Stimulated activated CD8-positive, alpha-beta memory T cell treated with anti-CD3 and anti-CD28 coated beads, Interleukin-4, amount 100 ng/mL, for 48 hours (primary cell): ENCODE measurements at places on chromosomes 4 and X.

DNA sequence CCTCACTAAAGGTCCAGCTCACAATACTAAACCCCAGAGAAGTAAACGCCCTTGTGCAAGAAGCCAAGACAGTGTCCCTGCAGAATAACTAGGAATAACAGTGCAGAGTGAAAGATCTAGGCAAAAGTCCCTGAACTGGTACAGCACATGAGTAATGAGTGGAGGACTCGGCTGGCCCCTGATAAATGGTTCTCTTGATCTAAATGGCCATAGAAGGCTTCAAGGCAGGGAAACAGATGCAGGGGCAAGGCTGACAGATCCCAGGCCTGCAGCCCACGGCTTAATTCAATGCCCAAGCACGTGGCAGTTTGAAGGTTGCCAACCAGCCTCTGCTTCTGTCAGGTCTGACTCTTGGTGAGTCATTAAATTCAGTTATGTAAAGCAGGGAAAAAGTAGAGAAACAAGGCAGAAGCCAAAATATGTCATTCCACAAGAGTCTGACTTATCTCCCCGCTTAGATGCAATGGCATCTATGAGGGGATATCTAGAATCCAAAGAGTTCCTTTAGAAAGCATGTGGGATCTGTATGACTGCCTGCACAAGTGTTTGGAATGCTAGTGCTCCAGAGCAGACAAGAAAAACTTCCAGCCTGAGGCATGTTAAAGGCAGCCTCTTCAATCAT, 121.3 kb downstream of the PRDM5 start:
- no peak for DNase-seq

- DNase-seq, result no peak
Measured at GRCh38 chr4:20255251-20255586, 3.5 kb downstream of the SLIT2 start.

DNA sequence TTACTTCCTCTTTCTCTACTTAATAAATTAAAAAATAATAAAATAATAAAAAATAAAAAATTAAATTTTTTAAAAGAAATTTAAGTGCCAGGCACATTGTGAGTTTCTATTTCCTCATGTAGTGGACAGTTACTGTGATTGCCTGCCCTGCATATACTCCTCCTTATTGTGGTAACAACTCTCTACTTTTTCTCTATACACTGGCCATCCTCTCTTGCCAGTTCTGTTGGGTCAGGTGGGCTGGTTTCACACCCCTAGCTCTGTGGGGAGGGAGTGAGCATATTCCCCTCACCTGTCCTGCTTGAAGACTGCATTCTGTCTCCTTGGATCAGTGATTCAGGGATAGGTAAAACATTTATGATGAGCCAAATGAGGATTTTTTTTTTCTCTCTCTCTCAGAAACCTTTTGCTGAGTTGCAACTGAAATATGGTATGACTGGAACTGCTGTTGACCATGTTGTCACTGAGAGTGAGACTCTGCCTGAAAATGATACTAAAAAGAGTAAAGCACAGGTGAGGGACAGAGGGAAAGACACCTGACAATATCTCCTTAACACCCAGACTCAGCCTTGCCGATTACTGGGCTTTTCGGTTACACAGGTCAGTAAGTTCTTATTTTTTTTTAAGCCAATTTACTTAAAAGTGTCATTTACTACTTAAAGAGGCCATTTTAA, 37.2 kb downstream of the CXXC4 start:
- DNase-seq, result no peak

- DNase-seq, result peak; percentile 37
Measured at GRCh38 chrX:154490021-154490413, 412 bp downstream of the SLC10A3 start.

GRCh38 chr4:139642364-139642763, 23.3 kb upstream of the MGST2 start:
- DNase-seq, result no peak

DNA sequence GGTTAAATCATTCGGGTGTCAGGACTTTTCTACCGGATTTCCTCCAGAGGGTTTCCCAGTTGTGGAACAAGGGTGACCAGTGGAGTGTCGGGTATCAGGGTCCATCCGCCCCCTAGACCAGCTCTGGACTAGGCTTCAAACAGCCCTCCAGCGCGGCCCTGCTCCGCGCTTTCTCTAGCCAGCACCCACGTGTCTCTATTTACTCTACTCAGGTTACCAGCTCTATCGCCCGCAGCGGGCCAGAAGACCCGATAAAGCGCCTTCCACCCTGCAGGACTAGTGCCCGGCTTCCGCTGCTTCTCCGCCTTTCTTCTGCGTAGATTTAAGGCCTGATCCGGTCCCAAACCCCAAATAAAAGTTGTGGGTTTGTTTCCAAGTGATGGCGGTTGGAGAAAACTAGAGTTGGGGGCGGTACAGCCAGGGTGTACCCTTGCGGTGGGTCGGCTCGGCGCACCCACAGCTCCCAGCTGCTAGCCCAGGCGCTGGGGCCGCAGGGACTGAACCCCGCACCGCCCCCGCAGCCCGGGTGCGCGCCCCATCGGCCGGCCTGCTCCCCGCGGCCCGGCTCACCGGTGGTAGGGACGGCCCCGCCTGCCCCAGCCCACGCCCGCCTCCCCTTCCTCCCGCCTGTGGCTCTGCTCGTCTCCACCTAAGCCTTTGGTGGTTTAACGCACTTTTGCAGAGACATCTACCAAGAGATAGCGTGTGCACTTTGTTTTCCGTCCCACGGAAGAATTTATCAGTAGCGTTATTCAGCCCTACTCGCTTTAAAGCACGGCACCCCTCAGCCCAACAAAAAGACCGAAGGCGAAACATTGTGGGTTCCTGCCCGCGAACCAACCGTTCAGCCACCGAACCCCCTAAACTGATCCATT, 2.1 kb downstream of the LEF1 start:
- DNase-seq, result peak; percentile 74

DNA sequence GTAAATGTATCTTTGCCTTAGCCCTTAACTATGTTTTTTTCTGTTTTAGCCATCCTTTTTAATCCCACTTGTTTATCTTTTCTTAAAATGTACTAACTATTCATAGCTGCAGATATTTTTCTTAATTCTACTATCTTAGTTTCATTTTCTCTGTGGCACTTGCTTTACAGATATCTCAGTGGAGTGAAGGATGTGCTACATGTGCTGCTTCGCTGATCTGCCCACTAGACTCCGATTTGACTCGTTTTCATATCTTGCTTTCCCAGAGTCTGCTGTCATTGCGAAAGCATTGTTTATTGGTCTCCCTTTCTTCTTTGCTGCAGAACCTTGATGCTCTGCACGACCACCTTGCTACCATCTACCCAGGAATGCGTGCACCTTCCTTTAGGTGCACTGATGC, 30.6 kb downstream of the GUCY1B1 start:
- no peak for DNase-seq

DNA sequence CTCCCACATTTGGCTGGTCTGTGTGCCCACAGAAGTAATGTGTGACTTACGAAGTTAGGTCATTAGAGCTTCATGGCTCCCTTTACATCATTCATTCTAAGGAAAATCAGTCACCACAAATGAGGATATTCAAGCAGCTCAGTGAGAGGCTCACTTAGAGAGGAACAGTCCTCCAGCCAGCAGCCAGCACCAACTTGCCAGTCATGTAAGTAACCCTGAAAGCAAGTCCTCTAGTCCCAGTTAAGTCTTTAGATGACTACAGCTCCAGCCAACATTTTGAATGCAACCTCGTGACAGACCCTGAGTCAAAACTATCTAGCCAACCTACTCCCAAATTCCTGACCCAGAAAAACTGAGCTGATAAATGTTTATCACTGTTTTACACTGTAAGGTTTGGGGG, 71.3 kb downstream of the LRBA start:
- DNase-seq, result no peak

DNA sequence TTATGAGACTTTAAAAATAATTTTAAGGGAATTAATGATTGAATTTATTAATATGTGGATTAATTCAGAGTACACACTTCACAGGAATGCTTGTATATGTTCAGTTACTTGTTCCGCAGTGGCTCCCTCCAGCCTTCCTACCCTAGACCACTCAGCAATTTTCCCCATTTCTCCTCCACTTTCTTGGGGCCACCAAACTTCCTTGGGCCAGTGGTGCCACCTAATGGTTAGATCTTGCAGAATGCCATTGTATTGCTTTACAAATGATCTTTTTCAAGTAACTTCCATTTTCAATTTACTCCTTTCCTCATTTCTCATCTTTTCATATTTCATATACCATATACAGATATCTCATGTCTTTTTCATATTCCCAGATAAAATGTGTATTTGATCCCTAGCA, 3.6 kb upstream of the RNF175 start:
- DNase-seq, result no peak

DNA sequence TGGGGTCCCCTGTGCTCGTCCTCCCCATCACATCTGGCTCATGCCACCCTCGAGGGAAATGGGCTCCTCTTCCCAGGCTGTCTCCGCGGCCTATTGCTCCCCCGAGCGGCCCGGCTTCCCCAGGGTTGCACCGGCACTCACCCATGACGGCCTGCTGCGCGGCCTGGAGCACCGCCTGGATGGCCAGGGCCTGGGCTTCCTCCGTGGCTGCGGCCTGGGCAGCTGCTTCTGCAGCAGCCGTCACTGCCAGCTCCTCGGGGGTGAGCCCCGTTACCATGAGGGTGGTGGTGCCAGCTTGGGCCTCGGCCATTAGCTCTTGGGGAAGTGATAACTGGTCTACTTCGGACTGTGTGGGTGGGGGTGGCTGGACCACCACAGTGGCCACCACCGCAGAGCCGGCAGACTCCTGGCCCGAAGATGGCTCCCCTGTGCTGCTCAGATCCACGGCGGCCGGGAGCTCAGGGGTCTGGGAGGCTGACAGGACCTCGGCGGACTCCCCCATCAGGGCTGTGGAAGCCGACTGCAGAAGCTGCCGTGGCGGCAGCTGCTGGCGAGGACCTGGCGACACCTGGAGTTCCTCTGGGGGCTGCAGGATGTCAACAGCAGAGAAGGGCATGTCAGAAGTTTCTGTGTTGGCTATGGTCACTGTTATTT, 8.1 kb upstream of the RENBP start:
- no peak for DNase-seq

GRCh38 chr4:106624671-106625070, 256.1 kb upstream of the GIMD1 start:
- DNase-seq, result no peak

- DNase-seq, result no peak
Measured at GRCh38 chr4:48103483-48104139, 30.4 kb downstream of the TXK start.

DNA sequence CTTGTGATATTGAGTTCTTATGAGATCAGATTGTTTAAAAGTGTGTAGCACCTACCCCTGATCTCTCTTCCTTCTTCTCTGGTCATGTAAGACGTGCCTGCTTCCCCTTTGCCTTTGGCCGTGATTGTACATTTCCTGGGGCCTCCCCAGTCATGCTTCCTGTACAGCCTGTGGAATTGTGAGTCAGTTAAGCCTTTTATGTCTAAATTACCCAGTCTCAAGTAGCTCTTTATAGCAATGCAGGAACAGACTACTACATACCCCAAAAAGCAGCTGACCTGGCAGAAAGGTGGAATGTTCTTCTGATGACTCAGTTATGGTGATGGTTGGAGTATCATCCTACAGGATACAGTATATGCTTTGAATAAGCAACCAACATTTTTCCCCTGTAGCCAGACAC, 11.4 kb upstream of the MCUB start:
- DNase-seq, result no peak

GRCh38 chrX:44032479-44032878, 59.3 kb upstream of the NDP start:
- no peak for DNase-seq

GRCh38 chr4:38309471-38309870, 349.3 kb downstream of the PTTG2 start:
- no peak for DNase-seq

GRCh38 chrX:74784629-74785028, 140.6 kb downstream of the NEXMIF start:
- no peak for DNase-seq

- DNase-seq, result no peak
Measured at GRCh38 chr4:121148621-121149020, 15.5 kb downstream of the TNIP3 start.

DNA sequence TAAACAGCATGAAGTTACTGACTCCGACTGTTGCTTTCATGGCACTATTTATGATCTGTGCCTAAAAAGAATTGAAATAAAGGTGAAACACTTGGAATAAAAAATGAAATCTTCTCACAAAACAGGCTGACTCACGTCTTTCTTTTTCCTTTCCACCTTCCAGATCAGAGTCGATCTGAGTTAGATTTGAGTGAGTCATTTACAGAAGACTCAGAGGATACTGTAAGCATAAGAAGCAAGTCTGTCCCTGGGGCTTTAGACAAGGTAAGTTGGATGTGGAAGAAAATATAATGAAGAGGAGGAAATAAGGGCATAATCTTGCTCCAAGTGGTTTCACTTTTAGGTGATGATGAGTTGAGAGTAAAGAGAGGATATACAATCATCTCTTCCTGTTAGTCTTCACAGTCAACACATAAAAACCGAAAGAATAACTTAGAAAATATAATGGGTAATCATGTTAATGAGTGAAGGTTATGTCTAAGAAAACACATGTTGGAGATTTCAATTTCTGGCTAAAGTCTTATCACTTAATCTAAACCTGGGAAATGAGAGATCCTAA, 89.7 kb downstream of the SYTL5 start:
- DNase-seq, result no peak

- DNase-seq, result no peak
Measured at GRCh38 chrX:110519906-110520452, 161.3 kb downstream of the RTL9 start.

DNA sequence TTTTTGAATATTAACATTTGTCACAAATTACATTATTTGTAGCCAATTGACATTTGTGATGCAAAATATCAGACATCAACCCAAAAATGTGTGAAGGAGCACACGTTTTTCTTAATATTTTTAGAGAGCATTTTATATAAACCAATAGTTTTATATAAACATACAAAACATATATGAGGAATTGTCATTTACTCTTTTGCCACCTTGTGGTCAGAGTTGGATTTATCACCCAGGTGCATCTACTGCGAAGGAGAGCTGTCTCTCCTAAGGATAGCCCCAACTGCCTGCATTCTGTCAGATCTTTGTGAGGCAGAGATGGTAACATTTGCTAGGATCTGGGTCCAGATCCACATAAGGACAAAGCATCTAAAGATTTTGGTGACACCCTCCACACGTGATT, 2.5 kb upstream of the USP27X start:
- peak; percentile 24 for DNase-seq

DNA sequence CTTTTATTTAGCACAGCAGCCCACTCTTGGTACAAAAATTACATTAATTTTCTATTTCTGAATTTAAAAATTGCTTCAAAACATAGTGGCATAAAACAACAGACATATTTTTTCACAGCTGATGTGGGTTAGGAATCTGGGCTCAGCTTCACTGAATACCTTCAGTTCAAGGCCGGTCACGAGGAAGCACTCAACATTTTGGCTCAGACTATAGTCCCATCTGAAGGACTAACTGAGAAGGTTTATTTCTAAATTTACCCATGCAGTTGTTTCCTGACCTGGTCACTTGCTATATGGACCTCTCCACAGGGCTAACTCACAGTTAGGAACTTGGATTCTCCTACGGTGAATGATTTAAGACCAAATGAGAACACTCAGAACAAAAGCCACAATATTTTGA, 1230.2 kb upstream of the ADGRL3 start:
- DNase-seq, result no peak
